ENCODE measurements at places on chromosomes 6 and 20. TPM values are rescaled to one million over a fixed set of nuclear protein-coding genes. Genes with fewer than 3 reads are reported as not detected.

- no peak for DNase-seq
These were observed 314.9 kb upstream of the ECI2 start for GRCh38 chr6:4450237-4450636.

Gene TCP11
- 2.6 TPM for polyA plus RNA-seq

Gene SRSF12
- 13.7 TPM for polyA plus RNA-seq

GRCh38 chr6:142026471-142026870 is 106.3 kb upstream of the GJE1 start:
- no peak for DNase-seq

Gene SEMG2
- polyA plus RNA-seq, result not detected

Measured in right renal cortex interstitium (tissue), 3 donors.